ENCODE measurements at places on chromosomes 7 and 10.

DNA sequence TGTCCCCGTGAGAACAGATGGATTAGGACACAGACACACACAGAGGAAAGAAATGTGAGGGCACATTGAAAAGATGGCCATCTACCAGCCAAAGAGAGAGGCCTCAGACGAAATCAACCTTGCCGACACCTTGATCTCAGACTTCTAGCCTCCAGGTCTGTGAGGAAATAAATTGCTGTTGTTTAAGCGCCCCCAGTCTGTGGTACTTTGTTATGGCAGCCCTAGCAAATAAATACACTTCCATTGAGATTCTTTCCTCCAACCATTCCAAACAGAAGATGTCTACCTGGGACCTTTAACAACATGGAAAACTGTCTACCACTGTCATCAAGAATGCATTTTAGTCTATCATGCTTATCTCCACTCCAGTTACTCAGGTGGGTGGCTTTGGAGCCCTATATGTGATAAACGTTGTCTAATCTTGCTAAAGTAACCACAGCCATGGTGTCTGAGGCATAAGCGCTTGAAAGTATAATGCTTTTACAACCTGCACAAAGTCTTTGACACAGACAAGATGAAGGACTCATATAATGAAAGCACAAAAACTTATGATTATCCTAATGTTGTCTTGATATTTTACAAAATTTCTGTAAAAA lies 244.3 kb downstream of the MTERF1 start:
- DNase-seq, result no peak

DNA sequence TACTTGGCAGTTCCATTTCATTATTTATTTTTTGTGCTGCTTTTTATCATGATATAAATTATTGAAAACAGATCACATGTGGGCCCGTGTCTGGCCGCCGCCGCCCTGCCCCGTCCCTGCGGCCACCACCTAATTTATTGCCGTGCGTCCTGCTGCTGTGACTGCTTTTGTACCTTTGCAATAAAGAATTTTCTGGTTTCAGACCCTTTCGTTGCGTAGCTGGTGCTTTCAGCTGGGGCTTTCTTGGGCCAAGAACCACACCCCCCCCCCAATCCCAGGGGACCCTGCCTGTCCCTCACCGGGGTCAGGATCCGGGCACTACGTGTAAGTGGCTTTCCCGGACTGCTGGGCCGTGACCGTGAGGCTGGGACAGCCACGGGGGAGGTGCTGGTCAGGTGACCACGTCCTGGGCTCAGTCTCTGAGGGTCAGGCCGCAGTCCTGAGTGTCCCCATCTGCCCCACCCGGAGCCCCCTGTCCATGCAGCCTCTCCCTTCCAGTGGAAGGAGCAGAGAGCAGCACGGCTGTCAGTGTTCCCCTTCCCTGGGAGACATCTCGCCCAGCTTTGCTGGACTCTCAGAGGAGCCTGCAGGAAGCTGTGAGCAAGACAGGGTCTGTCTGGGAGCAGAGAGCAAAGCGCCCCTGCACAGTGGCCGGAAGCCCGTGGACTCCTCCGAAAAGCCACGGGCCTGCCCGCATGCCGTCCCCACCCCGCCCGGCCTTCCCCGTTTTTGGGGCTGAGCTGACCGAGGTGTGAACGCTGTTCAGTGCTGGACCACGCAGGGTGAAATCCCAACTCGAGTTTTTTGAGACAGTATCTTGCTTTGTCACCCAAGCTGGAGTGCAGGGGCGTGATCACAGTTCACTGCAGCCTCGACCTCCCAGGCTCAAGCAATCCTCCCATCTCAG lies 12.6 kb downstream of the MAFK start:
- no peak for DNase-seq

DNA sequence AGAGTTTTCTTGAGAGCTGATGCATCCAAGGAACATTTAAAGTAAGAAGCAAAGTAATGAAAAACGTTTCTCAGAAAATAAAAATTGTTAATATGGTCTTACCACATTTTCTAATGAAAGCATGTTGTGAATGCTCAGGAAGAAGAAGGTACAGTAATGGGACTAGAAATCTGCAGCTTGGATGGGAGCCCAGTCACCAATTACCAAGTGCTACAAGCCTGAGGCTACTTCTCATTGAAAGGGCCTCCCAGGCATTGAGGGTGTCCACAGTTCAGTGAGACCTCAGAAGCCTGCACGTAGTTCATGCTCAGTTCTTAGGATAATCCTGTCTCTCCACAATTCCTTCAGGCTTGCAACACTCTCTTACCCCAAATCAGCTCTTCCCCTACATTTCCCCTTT lies 17.6 kb downstream of the PTN start:
- no peak for DNase-seq

DNA sequence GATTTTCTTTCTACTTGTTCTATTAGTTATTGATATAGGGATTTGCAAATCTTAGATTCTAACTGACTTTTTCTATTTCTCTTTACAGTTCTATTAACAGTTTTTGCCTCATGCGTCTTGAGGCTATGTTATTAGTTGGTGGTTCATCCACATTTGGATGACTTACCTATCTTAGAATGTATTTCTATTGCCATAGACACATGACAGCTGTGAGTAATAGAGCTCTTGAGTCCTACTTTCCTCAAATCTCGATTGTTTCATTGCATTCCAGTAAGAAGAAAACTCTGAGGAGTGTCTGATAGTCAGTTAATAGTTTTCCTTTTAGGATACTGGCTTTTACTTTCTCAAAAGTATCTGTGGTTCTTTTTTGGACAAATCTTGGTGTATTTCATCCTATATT lies 241.4 kb upstream of the ZNF32 start:
- no peak for DNase-seq
